Natural killer cell (primary cell): ENCODE measurements at places on chromosomes 2 and 18.

- H3K27me3 ChIP-seq = no peaks in the 10 kb centered on the region
- no peak overlapping the region for H3K27ac ChIP-seq
These were observed 69.2 kb upstream of the CABLES1 start for GRCh38 chr18:23066060-23066459.

GRCh38 chr2:209772290-209772685 is 656 bp downstream of the UNC80 start:
- H3K27ac ChIP-seq = no peak overlapping the region
- H3K4me3 ChIP-seq = no peak overlapping the region
- DNase-seq = no peak
- no peaks in the 10 kb centered on the region for H3K4me1 ChIP-seq
- H3K36me3 ChIP-seq = no peaks in the 10 kb centered on the region

- no peaks in the 10 kb centered on the region for H3K27me3 ChIP-seq
- DNase-seq = no peak
- no peak overlapping the region for H3K4me3 ChIP-seq
- H3K4me1 ChIP-seq = no peaks in the 10 kb centered on the region
These were observed 214.0 kb downstream of the CYP26B1 start for GRCh38 chr2:71933467-71934319.

GRCh38 chr2:1707771-1708418 is 36.4 kb downstream of the PXDN start:
- H3K36me3 ChIP-seq = no peaks in the 10 kb centered on the region
- H3K27ac ChIP-seq = no peak overlapping the region
- DNase-seq = no peak
- no peaks in the 10 kb centered on the region for H3K4me1 ChIP-seq
- no peaks in the 10 kb centered on the region for H3K27me3 ChIP-seq

DNA sequence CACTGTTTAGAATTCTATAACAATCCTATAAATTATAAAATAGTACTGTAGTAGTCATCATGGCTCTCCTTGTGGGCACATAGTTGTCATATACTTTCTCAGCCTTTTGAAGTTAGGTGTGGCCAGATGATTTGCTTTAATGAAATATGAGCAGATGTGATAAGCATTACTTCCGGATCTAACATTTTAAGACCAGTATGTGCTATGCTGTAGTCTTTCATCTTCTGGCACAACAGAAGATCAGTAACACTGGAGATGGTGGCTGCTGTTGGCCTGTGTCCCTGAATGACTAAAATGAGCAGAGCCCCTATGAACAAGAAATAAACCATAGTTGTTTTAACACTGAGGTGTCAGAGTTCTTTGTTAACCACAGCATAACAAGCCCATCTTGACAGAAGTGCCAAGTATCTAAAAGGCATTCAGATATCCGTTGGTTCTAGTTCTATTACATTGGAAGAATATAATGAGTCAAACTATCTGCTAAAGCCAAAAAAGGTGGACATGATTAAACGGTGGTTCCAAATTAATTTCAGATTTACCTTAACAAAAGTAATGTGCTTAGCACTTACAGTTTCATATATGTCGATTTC is 6.3 kb downstream of the MEX3C start:
- H3K36me3 ChIP-seq = peaks cover 12% of the 10 kb centered on the region
- no peak overlapping the region for H3K4me3 ChIP-seq
- H3K4me1 ChIP-seq = peaks cover 22% of the 10 kb centered on the region
- peak; percentile 43 for DNase-seq
- H3K27ac ChIP-seq = peak overlapping the region; percentile 80

- no peaks in the 10 kb centered on the region for H3K27me3 ChIP-seq
- no peak for DNase-seq
- H3K4me1 ChIP-seq = no peaks in the 10 kb centered on the region
- H3K27ac ChIP-seq = no peak overlapping the region
- H3K36me3 ChIP-seq = no peaks in the 10 kb centered on the region
- H3K4me3 ChIP-seq = no peak overlapping the region
These were observed 143.6 kb downstream of the TDRD15 start for GRCh38 chr2:21267232-21267835.

GRCh38 chr2:85921659-85922058 is 32.9 kb upstream of the ST3GAL5 start:
- no peaks in the 10 kb centered on the region for H3K36me3 ChIP-seq
- H3K4me1 ChIP-seq = no peaks in the 10 kb centered on the region
- no peak overlapping the region for H3K27ac ChIP-seq

DNA sequence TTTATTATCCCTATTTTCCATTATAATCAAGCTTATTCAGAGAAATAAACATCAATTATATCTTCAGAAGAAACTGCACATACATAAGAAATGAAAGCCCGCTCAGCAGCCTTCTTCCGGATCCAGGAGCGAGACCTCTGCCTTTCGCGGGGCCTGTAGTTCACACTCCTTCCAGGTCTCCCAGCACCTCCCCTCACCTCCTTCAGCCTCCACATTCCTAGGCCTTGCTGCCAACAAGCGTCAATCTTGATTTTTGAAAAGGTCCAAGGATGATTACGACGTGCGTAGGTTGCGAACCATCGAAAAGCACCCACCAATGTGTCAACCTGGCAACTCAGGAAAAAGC is 355 bp upstream of the KIDINS220 start:
- H3K36me3 ChIP-seq = no peaks in the 10 kb centered on the region
- peak overlapping the region; percentile 9 for H3K4me3 ChIP-seq
- no peak for DNase-seq
- no peaks in the 10 kb centered on the region for H3K27me3 ChIP-seq
- no peak overlapping the region for H3K27ac ChIP-seq

GRCh38 chr2:147560810-147561535 is 283.9 kb upstream of the ACVR2A start:
- H3K4me3 ChIP-seq = no peak overlapping the region
- H3K27me3 ChIP-seq = no peaks in the 10 kb centered on the region
- H3K4me1 ChIP-seq = no peaks in the 10 kb centered on the region
- DNase-seq = peak; percentile 6
- H3K27ac ChIP-seq = no peak overlapping the region

DNA sequence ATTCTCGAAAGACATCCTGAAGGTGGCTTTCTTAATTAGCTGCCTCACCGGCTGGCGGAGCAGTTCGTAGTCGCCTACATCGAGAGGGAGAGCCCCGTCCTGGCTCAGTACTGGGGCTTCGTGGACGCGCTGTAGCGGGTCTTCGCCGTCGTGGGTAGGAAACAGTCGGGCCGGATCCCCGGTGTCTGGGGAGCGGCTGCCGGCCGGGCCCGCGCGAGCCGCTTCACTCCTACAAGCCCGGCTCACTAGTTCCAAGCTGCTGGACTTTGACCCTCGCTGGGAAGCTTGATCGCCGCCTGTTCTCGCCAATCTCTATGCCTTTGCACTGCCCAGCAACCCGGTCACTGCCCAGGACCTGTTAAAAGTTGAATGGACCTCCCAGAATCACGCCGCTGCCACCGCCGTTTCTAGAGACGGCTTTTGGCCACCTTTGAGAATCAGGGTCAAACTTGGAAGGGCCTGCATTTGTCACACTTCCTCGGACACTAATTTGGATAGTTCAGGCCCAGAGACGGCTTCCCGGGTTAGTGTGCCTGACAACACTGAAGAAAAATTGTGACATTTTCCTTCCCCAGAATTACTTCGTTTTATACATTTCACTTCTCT is 41.4 kb upstream of the AKAIN1 start:
- peak overlapping the region; percentile 94 for H3K27ac ChIP-seq
- peaks cover 2% of the 10 kb centered on the region for H3K27me3 ChIP-seq
- peaks cover 14% of the 10 kb centered on the region for H3K4me1 ChIP-seq
- no peak for DNase-seq
- peak overlapping the region; percentile 68 for H3K4me3 ChIP-seq

DNA sequence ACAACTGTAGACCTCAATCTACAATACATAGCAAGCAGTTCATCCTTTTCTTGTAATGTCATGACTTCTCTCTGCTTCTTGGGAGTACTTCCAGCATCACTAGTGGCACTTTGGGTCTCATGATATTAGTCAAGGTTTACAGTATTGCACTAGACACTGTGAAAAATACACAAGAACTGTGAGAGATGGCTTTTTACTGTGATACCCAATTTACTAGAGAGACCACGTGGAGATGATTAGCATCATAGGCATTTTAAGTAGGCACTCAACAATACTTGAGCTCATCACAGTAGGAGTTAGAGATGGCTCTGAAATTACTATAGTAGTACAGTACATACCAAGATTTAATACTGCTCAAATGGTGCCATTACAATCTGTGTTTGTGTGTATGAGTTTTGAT is 112.8 kb upstream of the EML6 start:
- no peaks in the 10 kb centered on the region for H3K27me3 ChIP-seq
- DNase-seq = no peak
- no peak overlapping the region for H3K4me3 ChIP-seq
- H3K27ac ChIP-seq = no peak overlapping the region
- no peaks in the 10 kb centered on the region for H3K4me1 ChIP-seq
- peaks cover 17% of the 10 kb centered on the region for H3K36me3 ChIP-seq

- H3K27ac ChIP-seq = no peak overlapping the region
- H3K27me3 ChIP-seq = peaks cover 7% of the 10 kb centered on the region
- no peak overlapping the region for H3K4me3 ChIP-seq
- H3K36me3 ChIP-seq = no peaks in the 10 kb centered on the region
- peaks cover 3% of the 10 kb centered on the region for H3K4me1 ChIP-seq
- no peak for DNase-seq
These were observed 99.2 kb downstream of the LDLRAD4 start for GRCh38 chr18:13317801-13318200.

DNA sequence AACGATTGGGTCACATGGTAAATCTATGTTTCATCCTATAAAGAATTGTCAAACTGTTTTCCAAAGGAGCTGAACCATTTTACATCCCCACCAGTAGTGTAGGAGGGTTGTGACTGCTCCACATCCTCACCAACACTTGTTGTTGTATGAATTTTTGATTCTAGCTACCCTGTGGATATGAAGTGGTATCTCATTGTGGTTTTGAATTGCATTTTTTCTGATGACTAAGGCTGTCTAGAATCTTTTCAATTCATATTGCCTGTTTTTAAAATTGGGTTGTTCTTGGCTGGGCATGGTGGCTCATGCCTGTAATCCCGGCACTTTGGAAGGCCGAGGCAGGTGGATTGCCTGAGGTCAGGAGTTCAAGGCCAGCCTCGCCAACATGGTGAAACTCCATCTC is 44.5 kb downstream of the TXNL1 start:
- DNase-seq = no peak
- H3K27me3 ChIP-seq = no peaks in the 10 kb centered on the region

- H3K27me3 ChIP-seq = no peaks in the 10 kb centered on the region
- H3K4me3 ChIP-seq = no peak overlapping the region
- H3K27ac ChIP-seq = no peak overlapping the region
- H3K36me3 ChIP-seq = no peaks in the 10 kb centered on the region
These were observed 86.9 kb downstream of the TRIB2 start for GRCh38 chr2:12803607-12804006.

GRCh38 chr2:100862081-100862480 is 42.1 kb downstream of the NPAS2 start:
- H3K27ac ChIP-seq = no peak overlapping the region
- no peak overlapping the region for H3K4me3 ChIP-seq
- no peaks in the 10 kb centered on the region for H3K36me3 ChIP-seq
- no peaks in the 10 kb centered on the region for H3K27me3 ChIP-seq
- no peak for DNase-seq
- no peaks in the 10 kb centered on the region for H3K4me1 ChIP-seq

GRCh38 chr2:240525802-240526201 is 32.0 kb downstream of the ANKMY1 start:
- DNase-seq = no peak
- no peaks in the 10 kb centered on the region for H3K4me1 ChIP-seq
- H3K27ac ChIP-seq = no peak overlapping the region
- H3K27me3 ChIP-seq = no peaks in the 10 kb centered on the region
- H3K36me3 ChIP-seq = peaks cover 21% of the 10 kb centered on the region

DNA sequence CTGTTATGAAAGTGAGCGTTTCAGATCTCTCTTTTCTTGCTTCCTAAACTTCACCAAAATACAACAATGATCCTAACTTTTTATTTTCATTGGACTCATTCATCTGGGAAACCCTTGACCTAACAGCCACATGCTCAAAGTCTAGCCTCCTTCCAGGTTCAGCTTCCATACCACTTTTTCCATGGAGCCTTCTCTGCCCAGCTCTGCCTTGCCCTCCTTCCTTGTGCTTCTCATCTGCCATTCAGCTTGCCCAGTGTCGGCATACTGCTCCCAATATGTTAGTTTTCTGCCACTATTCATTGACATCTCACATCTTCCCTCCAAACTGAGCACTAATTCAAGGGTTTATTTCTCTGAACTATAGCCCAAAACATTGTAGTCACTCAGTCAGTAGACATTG is 214.7 kb downstream of the RAD51AP2 start:
- no peak overlapping the region for H3K27ac ChIP-seq
- H3K4me3 ChIP-seq = no peak overlapping the region
- H3K4me1 ChIP-seq = no peaks in the 10 kb centered on the region
- no peaks in the 10 kb centered on the region for H3K27me3 ChIP-seq

DNA sequence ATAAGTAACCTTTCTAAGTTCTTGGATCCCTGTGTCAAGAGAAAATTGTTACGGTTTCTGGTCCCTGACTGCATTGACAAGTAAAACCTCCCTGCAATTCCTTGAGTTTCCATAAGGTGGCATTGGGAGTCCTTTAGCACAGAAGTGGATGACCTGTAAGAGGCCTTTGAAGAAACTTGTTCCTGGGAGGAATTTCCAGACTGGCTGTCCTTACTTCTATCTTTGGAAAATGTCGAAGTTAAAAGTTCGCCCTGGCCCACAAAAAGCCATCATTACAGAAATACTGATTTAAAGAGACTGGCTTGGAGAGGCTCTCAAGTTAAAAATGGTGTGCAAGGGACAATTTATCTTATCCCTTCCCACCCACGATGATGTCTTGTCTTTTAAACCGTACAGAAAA is 218.4 kb downstream of the CDH20 start:
- no peak overlapping the region for H3K27ac ChIP-seq
- H3K27me3 ChIP-seq = no peaks in the 10 kb centered on the region
- DNase-seq = no peak
- no peaks in the 10 kb centered on the region for H3K4me1 ChIP-seq

GRCh38 chr2:74053959-74054715 is 69.4 kb downstream of the TET3 start:
- H3K27me3 ChIP-seq = no peaks in the 10 kb centered on the region
- peak overlapping the region; percentile 28 for H3K27ac ChIP-seq
- H3K4me1 ChIP-seq = peaks cover 16% of the 10 kb centered on the region
- no peaks in the 10 kb centered on the region for H3K36me3 ChIP-seq

DNA sequence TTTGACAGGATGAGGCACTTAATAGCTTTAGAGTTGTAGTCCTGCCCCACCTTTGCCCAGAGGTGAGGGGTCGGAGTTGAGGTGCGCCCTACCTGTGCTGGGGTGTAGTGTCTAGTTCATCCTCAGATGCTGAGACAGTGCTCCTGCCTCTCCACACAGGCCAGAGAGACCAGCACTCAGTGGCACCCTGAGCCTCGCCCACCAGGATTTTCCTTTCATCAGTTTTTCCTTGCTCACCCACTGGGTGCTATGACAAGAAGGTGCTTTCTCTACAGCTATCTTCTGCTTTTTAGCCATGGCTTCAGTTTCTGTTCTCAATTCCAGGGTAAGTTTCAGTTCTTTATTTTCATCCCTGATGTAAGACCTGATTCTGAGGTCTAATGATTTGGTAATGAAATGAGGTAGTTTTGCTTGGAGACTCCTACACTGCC is 16.8 kb upstream of the TMEM131 start:
- no peak for DNase-seq
- H3K4me3 ChIP-seq = no peak overlapping the region
- H3K36me3 ChIP-seq = no peaks in the 10 kb centered on the region
- peak overlapping the region; percentile 36 for H3K27ac ChIP-seq

- no peak for DNase-seq
- no peaks in the 10 kb centered on the region for H3K4me1 ChIP-seq
- no peak overlapping the region for H3K27ac ChIP-seq
- H3K27me3 ChIP-seq = no peaks in the 10 kb centered on the region
- no peaks in the 10 kb centered on the region for H3K36me3 ChIP-seq
- no peak overlapping the region for H3K4me3 ChIP-seq
These were observed 831.6 kb upstream of the CHAC2 start for GRCh38 chr2:52936029-52936428.
